Adipose tissue (tissue), 3 donors: ENCODE measurements at places on chromosomes 2 and 18. TPM values are rescaled to one million over a fixed set of nuclear protein-coding genes. Genes with fewer than 3 reads are reported as not detected.

Gene ZDBF2
- polyA plus RNA-seq: 2.5 TPM

Gene ERMN
- 0.05 TPM for polyA plus RNA-seq

Gene SERPINB13
- polyA plus RNA-seq: not detected

Gene CPLX4
- not detected for polyA plus RNA-seq

Gene BABAM2
- polyA plus RNA-seq: 11.1 TPM

Gene FBXO36
- 1.6 TPM for polyA plus RNA-seq

Gene XRCC5
- polyA plus RNA-seq: 86.4 TPM

Gene UGT1A5
- not detected for polyA plus RNA-seq
